ENCODE measurements at places on chromosomes 5 and 9.

- no peak for DNase-seq
Observed at GRCh38 chr9:72431036-72431435, 66.0 kb upstream of the ZFAND5 start.

DNA sequence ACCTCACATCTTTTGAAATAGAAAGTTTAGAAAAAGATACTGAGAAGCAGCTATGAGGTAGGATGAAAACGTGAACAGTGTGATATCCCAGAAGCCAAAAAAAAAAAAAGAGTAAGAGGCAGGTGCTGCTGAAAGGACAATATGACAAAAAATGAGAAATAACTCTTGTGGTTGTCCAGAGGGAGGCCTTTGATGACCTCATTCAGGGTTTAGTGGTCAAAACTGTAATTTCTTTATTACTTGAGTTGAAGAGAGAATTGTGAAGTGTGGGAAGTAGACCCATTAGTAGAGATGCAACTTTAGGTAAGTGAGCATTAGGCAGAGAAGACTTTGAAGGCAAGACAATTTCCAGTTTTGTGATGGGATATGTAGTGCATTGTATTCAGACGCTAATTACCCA is 1306.3 kb upstream of the ACO1 start:
- DNase-seq: no peak

DNA sequence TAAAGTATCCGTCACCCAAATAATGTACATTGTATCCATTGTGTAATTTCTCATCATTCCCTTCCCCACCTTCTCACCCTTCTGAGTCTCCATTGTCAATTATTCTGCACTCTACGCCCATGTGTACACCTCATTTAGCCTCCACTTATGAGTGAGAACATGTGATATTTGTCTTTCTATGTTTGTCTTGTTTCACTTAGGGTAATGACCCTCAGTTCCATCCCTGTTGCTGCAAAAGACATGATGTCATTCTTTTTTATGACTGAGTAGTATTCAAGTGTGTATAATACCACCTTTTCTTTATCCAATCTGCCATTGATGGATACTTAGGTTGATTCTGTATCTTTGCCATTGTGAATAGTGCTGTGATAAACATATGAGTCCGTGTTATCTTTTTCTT is 4.9 kb upstream of the SPATA31C2 start:
- no peak for DNase-seq

DNA sequence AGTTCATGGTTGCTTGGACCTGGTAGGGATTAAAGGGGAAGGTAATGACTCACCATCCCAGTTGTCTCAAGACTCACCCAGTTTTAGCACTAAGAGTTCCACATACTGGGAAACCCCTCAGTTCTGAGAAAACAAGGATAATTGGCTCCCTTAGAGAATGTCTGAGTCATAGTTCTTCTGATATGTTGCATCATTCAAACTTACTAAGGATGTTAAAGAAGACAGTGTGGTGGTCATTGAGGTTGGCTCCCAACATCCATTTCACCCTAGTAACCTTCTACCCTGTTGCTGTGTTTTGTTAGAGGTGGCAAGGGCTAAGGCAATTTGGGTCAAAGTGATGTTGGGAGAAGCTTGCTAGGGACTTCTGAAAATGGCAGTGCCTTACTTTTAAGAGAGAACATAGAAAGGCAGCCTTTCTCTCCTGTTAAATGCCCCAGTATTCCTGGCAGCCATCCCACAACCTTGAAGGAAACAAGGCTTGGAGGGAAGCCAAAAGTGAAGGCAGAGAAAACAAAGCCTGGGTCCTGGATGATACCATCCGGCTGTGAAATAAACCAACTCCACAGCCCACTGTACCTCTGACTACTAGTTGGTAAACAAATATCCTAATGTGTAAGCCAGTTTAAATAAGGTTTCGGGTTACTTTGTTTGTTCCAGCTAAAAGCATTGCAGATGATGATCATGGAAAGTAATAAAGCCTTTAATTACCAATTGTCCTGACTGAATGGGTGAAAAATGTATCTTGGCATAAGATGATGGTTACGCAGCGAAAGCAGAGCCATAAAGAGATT is 80.4 kb upstream of the ADAMTSL1 start:
- no peak for DNase-seq

- DNase-seq: no peak
Observed at GRCh38 chr5:15927710-15928380, 251.7 kb downstream of the MARCHF11 start.

DNA sequence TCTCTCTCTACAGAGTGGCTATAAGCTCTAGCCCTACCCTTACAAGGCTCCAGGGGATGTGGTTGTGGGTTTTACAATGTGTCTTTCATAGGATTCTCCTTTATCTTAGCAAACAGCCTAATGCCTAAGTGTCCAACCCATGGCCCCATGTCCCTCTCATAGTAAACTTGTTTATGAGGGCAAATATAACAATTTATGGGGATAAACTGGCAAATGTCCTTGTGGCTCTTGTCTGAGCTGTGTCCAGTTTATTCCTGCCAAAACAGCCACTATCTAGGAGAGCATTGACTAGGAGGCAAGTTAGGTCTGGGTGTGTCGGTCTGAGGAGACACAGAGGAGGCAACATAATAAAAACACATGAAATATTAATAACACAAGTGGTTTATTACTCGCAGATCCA is 335.1 kb downstream of the IZUMO3 start:
- DNase-seq: no peak

- no peak for DNase-seq
Observed at GRCh38 chr5:134141331-134142050, 27.0 kb downstream of the TCF7 start.
